ENCODE measurements at places on chromosomes 7 and 10.

- no peak for DNase-seq
Observed at GRCh38 chr10:11403116-11403515, 208.3 kb downstream of the USP6NL start.

GRCh38 chr10:4686644-4686996 lies 139.4 kb upstream of the AKR1E2 start:
- no peak for DNase-seq

DNA sequence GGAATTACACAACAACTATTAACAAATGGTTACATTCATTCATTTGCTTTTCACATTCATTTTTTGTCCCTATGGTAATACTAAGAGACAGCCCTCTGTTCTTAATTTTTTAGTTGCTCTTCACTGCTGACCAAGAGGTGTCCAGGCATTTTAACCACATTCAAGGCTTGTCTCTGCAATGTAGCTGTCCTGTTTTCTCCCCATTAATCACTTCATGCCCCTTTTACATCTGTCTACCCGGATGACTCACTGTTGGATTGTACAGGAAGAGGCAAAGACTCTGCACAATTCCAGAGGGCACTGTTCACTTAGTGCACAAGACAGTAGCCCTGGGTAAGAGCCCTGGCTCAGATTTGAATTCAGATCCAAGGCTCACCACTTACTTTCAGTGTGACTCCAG lies 168.5 kb downstream of the NOC3L start:
- DNase-seq = no peak

GRCh38 chr7:33674804-33675411 lies 230.4 kb upstream of the BMPER start:
- DNase-seq = no peak

- peak; percentile 54 for DNase-seq
Observed at GRCh38 chr7:95871075-95871848, 98.9 kb downstream of the DYNC1I1 start.
